ENCODE measurements at places on chromosomes 16 and 17.

DNA sequence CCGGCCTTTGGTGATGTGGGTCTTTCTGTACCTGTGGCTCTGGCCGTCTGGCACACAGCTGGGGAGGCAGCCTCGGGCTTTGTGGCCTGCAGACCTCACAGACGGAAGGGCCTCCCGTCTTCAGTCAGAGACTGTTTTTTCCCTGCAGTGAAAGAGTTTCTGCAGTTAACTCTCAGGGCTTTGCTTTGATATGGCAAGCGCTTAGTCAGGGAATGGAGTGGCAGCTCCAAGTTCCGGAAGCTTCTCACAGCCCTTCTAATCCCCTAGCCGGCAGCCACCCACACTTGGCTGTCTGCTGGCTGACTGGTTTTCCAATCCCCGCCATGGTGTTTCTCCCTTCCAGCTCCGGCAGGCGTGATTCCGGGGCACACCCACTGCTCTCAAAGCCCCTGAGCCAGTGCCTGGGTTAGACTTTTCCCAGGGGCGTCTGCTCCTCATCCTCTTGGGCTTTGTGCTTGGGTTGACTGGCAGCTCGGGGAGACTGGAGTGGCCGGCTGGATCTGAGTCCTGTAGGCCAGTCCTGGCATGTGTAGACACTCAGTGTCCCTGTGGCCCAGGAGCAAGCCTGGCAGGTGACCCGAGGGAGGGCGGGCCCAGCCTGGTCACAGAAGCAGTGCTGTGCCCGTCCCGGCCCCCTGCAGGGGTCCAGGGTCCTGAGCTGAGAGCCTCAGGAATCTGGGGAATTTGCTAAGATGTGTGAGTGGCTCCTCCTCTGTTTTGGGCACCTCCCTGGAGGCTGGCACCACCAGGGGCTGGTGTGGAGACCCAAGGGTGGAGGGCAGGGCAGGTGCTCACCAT, 29.9 kb downstream of the BAIAP2 start:
- DNase-seq, result peak; percentile 72

DNA sequence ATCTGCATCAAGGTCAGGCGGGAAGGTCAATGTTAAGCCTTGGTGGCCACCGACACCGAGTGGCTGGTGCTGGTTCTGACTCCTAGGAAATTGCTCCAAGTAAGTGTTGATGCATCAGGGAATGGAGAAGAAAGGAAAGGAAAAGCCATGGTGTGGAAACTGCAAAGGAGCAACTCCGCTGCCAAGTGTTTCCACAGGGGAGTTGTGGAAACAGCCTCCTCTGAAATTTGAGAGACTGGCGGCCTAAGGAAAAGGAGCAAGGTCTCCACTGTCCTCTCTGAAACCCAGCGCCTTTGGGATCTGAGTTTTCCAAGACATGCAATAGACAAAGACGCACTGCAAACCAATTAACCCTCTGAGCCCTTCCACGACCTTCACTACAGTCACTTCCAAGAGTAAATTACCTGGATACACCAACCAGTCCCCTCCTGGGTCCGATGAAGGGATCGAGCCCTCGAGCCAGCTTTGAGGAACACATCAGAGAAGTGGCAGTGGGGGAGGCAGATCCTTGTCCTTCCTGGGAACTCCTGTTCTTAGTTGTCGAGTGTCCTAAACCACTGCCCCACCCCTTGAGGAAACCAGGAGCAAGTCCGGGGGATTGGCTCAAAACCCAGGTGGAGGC, 51.1 kb downstream of the SRL start:
- no peak for DNase-seq

GRCh38 chr16:58338205-58338604, 43.4 kb upstream of the PRSS54 start:
- DNase-seq, result no peak

DNA sequence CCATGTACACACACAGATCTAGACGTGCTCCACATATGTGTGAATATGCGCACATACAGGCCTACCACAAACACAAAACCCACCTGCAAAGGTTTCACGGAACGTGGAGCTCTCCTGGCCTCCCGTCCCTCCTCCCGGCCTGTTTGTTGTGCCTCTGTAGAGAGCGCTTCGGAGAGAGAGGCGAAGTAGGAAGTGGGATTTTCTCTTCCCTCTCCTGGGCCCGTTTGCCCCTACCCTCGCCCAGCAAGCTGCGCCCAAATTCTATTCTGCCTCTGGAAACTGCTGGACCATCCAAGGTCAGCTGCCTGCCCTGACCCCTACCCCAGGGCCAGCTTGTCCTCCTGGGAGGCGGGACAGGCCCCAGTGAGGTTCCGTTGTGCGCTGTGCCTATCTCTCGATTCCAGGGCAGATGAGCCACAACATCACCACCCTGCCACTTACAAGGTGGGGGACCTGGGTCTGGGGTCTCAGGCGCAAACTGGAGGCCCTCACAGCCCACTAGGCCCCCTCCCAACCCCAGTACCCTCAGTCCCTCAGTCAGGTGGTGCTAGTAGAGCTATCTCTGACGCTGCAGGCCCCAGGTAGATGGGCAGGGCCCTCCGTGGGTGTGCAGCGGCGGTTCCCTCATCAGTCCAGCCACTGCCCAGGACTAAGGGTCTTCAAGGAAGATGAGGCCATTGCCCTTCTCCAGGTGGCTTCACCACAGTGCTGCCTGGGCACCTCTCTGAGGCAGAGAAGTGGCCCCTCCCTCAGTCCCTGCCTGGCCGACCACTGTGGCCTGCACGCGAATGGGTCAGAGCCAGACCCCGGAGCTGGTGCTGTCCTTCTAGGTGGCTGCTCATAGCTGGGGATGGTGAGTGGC, 54.2 kb downstream of the BEAN1 start:
- DNase-seq, result no peak

DNA sequence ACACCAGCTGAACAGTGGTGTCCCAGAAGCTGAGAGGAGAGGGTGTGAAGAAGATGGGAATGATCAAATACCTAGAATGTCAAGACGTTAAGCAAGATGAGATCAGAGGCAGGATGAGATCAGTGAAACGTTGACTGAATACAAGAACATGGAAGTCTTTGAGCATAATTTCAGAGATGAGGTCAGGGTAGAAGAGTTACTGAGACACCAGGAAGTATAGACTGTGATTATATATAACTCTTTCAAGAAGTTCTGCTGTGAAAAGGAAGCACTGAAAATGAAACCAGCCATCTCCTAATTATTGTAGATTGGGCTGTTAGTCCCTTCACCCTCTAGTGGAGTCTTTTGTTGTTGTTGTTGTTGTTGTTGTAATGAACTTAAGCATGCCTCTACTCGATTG, 9.1 kb downstream of the SHCBP1 start:
- no peak for DNase-seq

- DNase-seq, result no peak
These were observed 12.0 kb downstream of the TBX21 start for GRCh38 chr17:47745037-47745380.

DNA sequence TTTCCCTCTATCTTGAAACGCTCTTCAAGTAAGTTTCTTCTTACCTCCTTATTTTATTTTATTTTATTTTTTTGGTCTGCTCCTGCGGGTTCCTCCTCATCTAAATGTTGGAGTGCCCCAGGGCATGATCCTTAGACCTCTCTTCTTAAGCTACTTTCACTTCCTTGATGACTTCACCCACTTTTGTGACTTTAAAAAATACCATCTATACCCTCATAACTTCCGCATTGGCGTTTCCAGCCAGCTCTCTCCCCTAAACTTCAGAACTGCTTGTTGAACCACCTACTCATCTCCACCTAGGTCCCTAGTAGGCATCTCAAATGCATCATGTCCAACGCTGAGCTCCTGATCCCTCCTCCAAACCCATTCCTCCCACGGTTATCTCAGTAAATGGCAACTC, 51.4 kb upstream of the NFAT5 start:
- DNase-seq, result no peak

DNA sequence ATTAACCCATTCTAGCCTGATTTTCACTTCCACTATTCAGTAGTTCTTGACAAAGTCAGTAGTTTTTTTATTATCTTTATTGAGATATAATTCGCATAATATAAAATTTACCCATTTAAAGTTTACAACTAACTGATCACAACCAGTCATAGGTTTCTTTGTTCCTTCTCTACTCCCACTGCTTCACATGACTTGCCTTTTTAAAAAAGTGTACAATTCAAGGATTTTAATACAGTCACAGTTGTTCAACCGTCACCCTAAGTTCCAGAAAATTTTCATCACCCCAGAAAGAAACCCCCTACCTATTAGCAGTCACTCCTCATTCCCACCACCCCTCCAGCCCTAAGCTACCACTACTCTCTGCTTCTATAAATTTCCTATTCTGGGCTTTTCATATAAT, 162.5 kb downstream of the TRIM37 start:
- DNase-seq, result no peak

DNA sequence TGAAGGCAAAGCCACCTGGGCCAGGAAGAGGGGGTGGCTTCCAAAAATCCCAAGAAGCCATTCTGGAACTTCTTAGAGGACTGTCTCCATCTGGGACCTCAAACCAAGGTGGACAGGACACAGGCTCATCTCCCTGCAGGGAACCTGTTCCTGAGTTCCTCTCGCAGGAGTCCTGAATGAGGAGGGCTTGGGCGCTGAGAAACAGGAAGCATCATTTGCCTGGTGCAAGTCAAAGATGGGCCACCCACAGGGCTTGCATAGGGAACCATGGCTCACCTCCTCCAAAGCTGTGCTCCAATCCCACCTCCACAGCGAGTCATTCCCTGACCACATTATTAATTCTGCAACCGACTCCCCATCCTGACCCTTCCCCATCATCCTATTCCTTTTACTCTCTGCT, 55.0 kb upstream of the RPL38 start:
- DNase-seq, result no peak

GRCh38 chr17:55734128-55734781, 11.6 kb upstream of the TMEM100 start:
- peak; percentile 49 for DNase-seq

DNA sequence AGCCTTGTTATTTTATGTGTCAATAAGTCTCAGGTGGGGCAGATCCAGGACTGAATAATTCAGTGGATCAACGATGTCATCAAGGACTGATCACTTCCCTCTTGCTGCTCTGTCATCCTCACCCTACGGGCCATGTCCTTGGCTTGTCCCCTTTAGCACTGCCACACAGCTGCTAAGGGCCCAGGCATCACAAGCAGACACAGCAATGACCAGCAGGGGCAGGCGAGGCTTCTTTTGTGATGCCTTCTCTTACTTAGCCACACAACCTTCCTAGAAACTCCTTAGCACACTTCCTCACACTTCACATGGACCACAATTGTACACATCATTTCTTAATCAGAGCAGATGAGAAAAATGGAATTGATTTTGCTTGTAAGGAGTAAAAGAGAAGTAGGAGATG, 356.3 kb upstream of the SOX9 start:
- DNase-seq, result peak; percentile 74

DNA sequence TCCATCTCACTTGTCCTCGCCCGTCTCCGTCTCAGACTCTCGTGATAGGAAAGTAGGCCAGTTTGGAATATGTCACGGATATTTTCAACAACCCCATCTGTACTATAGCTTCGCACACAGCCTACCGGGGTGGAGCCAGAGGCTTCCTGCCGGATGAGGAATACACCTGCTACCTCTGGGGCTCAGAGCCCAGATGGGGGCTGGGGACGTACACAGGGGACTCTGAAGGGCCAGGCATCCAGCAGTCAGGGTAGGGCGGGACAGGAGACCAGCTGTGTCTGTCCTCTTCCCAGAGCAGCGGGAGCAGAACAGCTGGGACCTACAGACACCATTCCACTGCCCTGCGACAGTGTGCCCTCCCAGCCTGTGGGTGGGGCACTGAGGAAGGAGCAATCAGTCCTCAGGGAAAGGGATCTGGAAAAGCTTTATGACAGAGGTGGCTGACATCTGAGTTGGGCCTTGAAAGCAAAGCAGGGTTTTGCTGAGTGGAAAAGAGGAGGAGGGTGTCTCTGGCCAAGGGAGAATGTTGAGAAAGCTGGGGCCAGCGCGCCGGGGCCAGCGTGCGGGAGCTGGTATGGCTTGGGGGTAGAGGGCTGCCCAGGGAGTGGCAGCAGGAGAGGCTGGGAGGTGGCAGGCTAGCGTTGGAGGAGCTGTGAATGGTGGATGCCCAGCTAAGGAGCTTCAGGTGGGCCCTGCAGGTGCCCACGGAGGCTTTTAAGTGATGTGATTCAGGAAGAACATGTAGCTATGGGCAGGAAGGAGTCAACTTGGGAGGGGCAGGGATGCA, 11.5 kb upstream of the SRCIN1 start:
- DNase-seq, result no peak

DNA sequence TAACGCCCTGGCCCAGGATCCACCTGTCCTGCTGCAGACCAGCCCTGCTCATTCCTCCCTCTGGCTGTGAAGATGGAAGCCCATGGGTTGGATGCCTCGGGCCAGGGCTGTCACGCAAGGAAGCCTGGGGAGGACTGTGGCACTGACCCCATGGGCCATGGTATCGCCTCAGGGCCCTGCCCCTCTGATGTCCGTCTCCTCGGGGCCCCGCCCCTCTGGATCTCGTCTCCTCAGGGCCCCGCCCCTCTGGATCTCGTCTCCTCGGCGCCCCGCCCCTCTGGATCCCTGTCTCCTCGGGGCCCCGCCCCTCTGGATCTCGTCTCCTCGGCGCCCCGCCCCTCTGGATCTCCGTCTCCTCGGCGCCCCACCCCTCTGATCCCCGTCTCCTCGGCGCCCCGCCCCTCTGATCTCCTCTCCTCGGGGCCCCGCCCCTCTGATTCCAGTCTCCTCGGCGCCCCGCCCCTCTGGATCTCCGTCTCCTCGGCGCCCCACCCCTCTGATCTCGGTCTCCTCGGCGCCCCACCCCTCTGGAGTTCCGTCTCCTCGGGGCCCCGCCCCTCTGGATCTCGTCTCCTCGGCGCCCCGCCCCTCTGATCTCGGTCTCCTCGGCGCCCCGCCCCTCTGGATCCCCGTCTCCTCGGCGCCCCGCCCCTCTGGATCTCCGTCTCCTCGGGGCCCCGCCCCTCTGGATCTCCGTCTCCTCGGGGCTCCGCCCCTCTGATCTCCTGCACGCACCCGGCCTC, 24.0 kb downstream of the METRNL start:
- DNase-seq, result peak; percentile 77

DNA sequence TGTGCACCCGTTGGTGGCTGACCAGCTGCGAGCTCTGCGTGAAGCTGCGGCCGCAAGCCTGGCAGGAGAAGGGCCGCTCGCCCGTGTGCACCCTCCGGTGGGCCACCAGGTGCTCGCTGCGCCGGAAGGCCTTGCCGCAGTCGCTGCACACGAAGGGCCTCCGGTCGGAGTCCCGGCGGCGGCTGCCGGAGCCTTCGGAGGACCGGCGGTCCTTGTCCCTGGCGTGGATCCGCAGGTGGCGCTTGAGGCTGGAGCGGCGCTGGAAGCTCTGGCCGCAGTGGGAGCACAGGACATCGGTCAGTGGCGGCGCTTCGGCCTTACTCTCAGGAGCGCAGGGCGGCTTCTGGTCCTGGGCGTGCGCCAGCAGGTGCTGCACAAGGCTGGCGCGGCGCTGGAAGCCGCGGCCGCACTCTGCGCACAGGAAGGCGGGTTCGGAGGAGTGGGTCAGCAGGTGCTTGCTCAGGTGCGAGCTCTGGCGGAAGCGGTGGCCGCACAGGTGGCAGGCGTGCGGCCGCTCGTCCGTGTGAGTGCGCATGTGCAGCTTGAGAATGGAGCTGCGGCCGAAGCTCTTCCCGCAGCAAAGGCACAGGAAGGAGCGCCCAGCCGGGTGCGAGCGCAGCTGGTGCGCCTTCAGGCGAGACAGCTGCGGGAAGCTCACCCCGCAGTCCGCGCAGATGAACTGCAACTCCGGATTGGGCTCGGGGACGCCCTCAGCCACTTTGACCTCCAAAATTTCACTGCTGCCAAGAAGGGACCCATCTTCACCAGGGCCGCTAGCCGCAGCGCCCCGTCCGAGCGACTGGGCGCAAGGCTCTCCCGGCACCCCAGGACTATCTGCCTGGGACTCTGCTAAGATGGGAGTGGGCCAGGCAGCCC, 9.1 kb downstream of the ZSCAN10 start:
- no peak for DNase-seq

Data from neural progenitor cell (in vitro differentiated cells).